ENCODE measurements at places on chromosomes 16 and 17.
A peak's percentile ranks its signal among the peaks of the same experiment; 100 is the strongest.

DNA sequence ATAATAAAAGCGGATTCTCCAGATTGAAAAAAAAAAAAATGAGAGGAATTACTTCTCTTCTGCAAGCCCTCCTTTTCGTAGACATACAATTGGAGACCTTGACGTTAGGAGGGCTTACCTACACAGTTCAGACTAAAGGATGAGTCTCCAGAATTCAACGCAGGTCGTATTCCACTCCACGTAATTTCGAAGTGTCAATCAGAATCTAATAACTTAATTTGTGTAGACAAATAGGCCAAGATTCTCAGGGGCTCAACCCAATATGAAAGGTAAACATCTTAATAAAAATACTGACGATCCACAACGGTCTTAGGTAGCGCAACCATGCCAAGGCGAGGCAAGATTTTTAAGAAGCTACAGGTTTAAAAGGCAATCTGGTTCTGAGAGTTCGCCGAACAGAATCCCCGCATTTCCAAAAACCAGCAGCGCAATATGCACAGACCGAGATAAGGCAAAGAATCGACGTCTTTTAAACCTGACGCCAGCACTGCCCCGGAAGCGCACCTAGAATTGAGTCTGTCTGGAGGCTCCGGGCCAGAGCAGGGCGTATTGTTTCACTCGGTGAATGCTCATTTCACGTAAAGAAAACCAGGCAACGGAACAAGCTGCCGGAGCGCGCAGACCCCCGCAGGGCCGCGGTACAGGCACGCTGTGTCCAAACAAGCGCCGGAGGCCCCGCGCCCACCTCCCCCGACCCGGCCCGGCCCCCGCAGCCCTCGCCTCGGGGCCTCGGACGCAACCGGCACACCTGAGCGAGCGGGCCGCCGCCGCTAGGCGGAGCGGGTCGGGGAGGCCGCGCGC lies 623 bp downstream of the MBTPS1 start:
- DNase-seq: peak; percentile 49

DNA sequence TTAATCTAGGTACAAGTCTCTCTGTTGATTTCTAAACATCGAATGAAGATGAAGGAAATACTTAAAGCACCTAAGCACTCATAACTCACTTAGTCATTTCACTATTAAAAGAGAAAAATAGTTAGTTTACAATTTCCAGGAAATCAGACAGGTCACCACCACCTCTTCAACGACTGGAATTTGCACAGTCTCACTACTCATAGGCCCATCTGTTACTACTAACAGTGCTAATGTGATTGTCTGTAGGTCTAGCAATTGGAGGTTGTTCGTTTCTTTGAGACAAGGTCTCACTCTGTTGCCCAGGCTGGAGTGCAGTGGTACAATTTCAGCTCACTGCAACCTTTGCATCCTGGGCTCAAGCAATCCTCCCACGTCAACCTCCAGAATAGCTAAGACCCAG lies 444.6 kb downstream of the MAF start:
- DNase-seq: no peak

DNA sequence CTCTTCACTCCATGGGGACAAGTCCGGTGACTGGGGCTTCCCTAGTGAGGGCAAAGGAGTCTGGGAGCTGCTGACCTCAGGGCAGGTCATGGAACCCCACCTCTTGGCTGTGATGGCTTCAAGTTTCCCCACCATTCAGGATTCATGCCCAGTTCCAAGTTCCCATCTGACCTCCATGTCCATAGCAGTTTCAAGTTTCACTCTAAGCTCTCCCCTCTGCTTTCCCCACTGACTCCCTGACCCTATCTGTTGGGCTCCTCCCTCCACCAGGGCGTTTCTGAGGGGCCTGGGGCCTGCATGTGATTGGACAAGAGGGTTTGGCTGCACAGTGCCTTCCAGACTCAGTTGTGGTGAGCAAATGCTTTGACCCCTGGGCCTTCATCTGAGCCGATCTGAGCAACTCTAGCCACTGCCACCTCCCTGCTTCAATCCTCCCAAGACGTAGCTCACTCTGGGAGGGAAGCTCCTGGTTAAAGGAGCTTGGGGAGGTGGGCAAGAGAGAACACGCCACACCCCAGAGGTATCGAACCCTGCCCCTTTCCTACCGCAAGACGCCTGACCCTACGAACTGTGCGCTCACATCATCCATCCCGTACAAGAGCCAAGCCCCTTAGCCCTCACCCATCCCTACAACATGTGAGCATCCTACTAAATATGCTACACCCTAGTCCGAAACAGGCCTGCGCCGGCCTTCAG lies 8.3 kb downstream of the ZNF629 start:
- DNase-seq: no peak

DNA sequence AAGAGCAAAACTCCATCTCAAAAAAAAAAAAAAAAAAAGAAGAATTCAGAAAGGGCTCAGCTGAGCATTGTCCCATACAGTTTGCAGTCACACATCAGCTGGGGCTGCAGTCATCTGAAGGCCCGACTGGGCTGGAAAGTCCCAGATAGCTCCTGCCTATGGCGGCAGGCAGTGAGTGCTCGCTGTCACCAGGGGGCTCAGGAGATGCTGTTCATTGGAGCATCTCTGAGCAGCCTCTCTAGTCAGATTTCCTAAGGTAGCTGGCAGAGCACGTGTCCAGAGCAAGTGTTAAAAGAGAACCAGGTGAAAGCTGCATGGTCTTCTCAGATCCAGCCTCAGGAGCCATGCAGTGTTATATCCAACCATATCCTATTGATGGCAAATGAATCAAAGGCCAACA lies 75.8 kb downstream of the WSCD1 start:
- no peak for DNase-seq

GRCh38 chr17:18953231-18953728 lies 1.3 kb downstream of the SLC5A10 start:
- DNase-seq: no peak

- no peak for DNase-seq
Measured at GRCh38 chr17:6102615-6103014, 32.4 kb downstream of the WSCD1 start.

DNA sequence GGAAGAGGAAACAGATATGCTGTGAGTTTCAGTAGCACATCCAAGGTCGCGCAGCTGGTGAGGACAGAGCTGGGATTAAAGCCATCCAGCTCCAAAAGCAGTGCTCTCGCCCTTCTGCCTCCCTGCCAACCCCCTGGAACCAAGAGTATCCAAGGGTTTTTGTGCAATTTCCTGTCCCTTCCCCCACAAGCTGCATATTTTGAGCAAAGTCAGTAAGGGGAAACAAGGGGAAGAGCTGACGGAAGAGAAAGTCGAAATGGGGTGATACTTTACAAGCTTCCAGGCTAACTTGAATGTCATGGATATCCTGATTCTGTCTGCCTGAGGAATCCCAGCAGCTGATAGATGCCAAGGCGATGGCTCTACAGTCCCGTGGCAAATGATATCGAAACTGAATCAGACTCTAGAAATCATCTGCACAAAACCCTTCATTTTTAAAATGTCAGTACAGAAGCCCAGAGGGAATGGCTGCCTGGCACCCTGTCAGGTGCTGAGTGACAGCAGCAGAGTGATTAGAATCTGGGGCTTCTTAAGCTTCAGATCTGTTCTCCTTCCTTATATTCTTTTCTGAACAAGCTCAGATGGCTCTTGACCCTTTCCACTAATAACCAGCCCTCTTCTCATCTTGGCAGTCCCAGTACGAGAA lies 42.9 kb upstream of the TEKT3 start:
- peak; percentile 32 for DNase-seq

- no peak for DNase-seq
Measured at GRCh38 chr16:66379571-66379941, 13.1 kb downstream of the CDH5 start.

- DNase-seq: peak; percentile 26
Measured at GRCh38 chr17:71085238-71086033, 916.1 kb downstream of the KCNJ2 start.

DNA sequence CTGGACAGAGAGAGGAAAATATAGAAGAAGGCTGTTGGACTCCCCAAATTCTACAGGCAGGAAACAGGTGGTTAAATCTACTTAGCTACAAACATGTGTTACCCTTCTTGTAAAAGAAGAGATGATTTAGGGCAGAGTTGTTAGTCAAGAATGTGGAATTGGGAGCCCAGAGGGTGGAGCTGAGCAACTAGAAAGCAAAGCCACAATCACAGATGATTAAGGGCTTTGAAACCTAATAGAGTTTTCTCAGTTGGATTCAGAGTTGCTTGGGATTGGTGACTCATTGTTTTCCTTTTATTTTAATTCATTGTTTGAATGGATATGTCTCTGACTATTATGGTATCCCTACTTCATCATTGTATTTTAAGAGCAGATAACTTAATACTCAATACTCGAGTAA lies 6.2 kb downstream of the ACSM5 start:
- no peak for DNase-seq

- DNase-seq: no peak
Measured at GRCh38 chr17:76593384-76593826, 7.7 kb upstream of the ST6GALNAC2 start.

GRCh38 chr17:78421534-78422266 lies 43.3 kb downstream of the PGS1 start:
- peak; percentile 84 for DNase-seq

GRCh38 chr17:36089888-36090836 lies at the start of gene CCL3:
CCL3 (minus strand) TSS chr17:36090143; CDS start chr17:36090058, 85 bp downstream.
- peak; percentile 28 for DNase-seq

DNA sequence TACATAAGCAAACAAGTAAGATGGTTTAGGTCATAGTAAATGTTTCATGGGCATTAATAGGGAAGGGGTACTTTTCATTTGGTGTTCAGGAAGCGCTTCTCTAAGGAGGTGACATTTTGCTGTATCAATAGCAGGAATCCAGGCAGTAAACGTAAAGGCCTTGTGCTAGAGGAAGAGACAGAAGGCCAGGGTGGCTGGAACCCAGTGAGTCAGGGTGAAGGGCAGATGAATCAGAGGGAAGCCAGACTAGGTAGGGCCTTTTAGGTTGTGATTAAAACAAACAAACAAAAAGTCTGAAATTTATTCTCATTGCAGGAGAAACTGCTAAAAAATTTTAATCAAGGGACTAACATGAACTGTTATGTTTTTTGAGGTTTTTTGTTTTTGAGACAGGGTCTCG lies 6.5 kb downstream of the BMERB1 start:
- DNase-seq: no peak

DNA sequence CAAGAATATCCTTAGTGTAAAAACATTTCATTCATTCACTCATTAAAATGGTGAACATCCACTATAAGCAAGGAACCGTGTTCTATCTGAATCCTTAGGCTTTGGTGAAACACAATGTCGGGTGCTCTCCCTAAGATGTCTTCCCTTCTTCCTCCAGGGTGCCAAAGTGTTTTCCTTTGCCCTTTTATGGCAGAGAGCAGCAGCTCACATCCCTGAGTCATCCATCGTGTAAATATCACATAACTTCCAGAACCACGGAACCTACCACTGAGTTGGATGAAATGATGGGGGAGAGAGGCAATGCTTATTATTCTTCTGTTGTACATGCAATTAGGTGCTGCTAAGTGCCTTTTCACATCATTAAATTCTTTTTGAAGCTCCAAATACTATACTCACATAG lies 50.2 kb downstream of the DNAH3 start:
- no peak for DNase-seq

DNA sequence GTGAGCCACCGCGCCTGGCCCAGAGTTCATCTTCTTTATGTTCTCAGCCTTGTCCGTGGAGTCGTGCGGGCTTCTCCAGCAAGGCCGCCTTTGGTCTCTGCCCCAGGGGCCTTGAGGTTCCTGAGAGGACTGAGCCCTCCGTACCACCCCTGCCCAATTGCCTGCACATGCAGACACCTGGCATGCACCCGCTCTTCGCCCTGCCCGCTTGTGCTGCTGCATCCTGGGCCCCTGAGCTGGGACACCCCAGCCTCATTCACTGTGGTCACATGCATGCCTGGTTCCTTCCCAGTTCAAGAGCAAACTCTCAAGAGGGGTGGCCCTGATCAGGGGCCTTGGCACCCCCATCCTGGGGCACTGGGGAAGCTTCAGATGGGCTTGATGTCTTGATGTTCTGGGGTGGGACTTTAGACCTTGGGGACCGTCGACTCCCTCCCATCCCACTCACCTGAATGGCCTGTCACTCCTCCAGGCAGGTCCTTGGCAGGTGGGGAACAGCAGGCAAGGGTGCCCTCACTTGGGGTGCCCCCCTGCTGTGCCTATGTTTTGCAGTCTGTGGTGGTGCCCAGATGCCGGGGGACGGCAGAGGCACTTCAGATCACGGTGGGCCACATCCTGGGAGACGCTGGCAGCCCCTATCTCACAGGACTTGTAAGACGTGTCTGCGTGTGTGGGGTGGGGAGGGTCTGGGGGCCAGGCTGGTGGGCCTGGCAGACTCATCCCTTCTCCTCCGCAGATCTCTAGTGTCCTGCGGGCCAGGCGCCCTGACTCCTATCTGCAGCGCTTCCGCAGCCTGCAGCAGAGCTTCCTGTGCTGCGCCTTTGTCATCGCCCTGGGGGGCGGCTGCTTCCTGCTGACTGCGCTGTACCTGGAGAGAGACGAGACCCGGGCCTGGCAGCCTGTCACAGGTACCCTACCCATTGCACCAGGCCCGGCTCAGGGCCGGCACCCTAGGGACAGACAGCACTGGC lies 12.7 kb upstream of the SPNS2 start:
- no peak for DNase-seq

DNA sequence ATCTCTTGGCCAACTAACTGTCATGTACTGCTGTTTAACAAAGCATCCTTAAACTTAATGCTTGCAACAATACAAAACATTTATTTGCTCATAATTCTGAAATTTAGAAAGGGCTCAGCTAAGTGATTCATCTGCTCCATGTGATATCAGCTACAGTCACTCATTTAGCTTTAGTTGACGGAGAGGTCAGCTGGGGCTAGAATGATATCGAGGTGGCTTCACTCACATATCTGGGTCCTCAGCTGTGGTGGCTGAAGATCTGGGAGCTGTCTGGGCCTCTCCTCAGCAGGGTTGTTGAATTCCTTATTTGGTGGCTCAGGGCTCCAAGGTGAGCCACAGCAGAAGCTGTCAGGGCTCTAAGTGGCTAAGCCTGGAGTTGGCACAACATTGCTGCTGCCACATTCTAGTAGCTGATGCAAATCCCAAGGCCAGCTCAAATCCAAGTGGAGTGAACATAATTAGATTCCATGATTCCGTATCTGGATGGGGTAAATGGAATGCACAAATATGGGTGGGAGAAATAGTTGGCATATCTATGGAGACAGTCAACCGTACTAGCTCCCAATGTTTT lies 62.8 kb downstream of the HS3ST3A1 start:
- no peak for DNase-seq

DNA sequence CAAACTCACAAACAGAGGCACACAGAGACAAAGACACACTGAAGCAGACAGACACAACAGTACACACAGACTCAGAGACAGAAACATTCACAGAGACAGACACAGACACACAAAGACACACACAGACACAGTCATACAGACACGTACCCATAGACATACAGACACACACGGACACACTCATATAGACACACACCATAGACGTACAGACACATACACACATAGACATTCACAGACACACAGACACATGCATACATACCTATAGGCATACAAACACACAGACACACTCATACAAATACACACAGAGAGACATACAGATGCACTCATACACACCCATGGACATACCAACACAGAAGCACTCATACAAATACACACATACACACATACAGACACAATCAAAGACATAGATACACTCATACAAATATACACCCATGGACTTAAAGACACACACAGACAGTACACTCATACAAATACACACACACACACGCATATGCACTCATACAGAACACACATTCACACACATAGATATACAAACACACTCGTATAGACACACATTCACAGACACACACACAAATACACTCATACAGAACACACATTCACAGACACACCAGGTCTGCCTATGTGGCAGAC lies 19.9 kb upstream of the MRTFB start:
- DNase-seq: no peak

- DNase-seq: no peak
Measured at GRCh38 chr16:66066404-66066803, 300.1 kb upstream of the CDH5 start.

GRCh38 chr17:34377078-34377823 lies 14.2 kb upstream of the CCL1 start:
- DNase-seq: no peak

Measured in KBM-7 (cell line).